ENCODE measurements at places on chromosomes 2 and 18. TPM values are rescaled to one million over a fixed set of nuclear protein-coding genes. Genes with fewer than 3 reads are reported as not detected.

ASB18 gene
- not detected for total RNA-seq

DNA sequence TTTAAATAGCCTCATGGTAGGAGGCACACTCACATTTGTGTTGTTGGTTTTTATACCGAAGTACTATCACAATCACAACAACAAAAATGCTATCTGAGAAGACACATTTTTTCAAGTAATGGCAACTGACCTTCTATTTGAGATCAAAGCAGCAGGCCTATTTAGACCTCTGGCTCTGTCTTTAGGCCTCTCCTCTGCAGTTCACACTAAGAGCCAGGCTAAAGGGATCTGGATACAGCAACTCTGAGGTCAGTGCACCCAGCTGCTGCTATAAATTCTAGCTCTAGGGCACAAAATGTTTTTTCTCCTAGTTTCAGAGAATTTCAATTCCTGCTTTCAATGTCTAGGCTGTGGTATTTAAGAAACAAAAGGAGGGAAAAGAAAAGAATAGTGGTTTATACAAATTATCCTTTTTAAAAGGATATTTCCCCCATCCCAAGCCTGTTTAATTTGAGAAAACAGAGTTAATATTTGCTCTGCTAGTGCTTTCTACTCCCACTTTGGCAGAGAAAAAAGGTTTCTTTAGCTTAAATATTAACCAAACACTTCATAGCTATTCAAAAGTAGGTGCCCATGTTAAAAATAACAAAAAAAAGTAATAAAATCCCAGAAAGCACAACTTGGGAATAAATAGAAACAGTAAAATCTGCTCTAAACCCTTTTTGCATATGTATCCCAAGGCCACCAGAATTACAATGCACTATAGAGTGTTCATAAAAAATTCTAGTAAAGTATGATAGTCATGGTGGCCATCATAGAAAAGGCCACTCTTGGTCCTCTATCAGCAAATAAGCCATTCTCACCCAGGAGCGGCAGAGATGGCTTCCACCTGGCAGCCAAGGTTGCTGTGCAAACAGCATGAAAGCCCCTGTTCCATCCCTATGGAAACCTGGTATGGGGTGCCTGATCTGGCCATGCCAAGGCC is 293.6 kb upstream of the SESTD1 start:
- no peaks in the 10 kb centered on the region for H3K4me1 ChIP-seq
- H3K27me3 ChIP-seq = no peaks in the 10 kb centered on the region
- H3K4me3 ChIP-seq = no peak overlapping the region
- DNase-seq = no peak
- H3K36me3 ChIP-seq = no peaks in the 10 kb centered on the region

MRPL33 gene
- 70.8 TPM for total RNA-seq

GRCh38 chr2:8633735-8634313 is 48.0 kb upstream of the ID2 start:
- peaks cover 29% of the 10 kb centered on the region for H3K4me1 ChIP-seq
- H3K36me3 ChIP-seq = no peaks in the 10 kb centered on the region
- H3K4me3 ChIP-seq = peak overlapping the region; percentile 53
- DNase-seq = peak; percentile 94
- H3K27ac ChIP-seq = peak overlapping the region; percentile 58

DNA sequence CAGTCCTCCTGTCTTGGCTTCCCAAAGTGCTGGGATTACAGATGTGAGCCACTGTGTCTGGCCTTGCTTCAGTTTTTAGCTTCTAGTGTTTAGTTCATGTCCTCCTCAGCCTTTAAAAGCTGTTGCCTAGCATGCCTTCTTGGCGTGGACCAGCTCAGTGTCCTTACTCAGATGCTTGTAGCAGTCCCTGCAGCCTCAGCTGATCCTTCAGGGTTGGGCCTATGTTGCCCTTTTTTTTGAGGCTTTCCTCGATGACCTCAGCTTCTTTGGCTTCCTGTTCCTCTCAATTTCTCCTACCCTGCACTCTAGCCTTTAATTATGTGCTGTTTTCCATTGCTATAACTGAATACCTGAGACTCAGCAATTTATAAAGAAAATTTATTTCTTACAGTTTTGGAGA is 57.7 kb downstream of the TANC1 start:
- no peak overlapping the region for H3K27ac ChIP-seq
- no peaks in the 10 kb centered on the region for H3K27me3 ChIP-seq
- DNase-seq = peak; percentile 47
- H3K36me3 ChIP-seq = no peaks in the 10 kb centered on the region
- peaks cover 14% of the 10 kb centered on the region for H3K4me1 ChIP-seq

Measured in GM23248 (cell line).